NCI-H510A (cell line): ENCODE measurements at places on chromosomes 3 and 15.

GRCh38 chr3:113559009-113559408 lies 26.7 kb downstream of the SIDT1 start:
- no peak for DNase-seq

- no peak for DNase-seq
Measured at GRCh38 chr15:50071551-50072258, 47.3 kb downstream of the ATP8B4 start.

DNA sequence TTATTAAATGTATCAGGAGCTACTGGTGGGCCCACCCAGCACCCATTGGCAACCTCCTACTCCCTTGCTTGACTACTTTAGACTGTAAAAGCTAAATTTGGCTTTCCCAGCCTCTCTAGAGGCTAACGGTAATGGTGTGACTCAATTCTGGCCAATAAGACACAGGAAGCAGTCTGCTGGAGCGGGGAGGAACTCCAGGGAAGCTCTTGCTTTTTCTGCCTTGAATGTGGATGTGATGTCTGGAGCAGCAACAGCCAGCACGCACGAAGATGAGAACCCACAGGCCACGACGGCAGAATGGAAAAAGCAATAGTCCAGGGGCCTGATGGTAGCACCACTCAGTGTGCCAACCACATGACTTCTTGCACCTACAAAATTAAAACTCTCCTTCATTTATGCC lies 39.9 kb downstream of the RAB6B start:
- no peak for DNase-seq

- DNase-seq = no peak
Measured at GRCh38 chr3:137304313-137305056, 346.7 kb downstream of the IL20RB start.

DNA sequence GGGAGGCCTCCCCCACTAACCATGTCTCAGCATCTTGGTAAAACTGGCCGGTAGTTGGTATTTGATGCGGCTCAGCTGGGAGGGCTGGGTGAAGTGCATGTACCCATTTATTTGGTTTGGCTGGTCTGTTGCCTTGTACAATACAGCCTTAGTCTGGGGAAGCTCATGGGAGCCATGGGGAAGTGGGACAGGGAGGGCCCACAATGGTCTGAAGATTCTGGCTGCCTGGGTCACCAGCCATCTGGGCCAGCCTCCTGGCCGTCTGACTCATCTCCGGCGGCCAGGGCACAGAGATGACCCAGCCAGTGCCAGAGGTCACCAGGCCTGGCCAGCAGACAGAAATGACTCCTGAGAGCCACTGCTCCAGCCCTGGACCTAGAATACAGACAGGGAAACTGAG lies 51.6 kb upstream of the SMAD6 start:
- DNase-seq = no peak

- DNase-seq = no peak
Measured at GRCh38 chr3:139465636-139466035, 10.7 kb downstream of the RBP2 start.

- no peak for DNase-seq
Measured at GRCh38 chr3:133944641-133945380, 49.1 kb upstream of the RAB6B start.

- no peak for DNase-seq
Measured at GRCh38 chr15:33028495-33028894, 166.0 kb downstream of the FMN1 start.

GRCh38 chr15:68784206-68784605 lies 36.5 kb downstream of the ANP32A start:
- no peak for DNase-seq
